ENCODE measurements at places on chromosomes 2 and 18.

DNA sequence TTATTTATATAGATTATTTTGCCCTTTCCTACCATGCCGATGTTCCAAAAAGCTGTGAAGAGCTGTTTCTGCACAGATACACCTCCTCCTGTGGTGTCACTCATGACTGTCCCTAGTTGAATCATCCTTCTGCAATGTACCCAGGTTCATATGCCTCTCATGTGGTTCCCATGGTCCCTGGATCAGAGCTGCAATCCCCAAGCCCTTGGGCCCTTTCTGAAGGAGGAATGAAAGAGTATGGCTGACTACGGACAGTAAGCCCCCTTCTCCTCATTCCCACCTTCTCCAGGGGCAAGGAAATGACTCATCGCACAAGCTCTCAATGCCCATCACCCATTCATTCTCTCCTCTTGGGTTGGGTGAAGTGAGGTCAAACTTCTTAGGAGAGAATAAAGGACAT, 63.9 kb upstream of the ACVR1 start:
- peak; percentile 56 for DNase-seq

GRCh38 chr2:61769093-61769675, 84.7 kb downstream of the FAM161A start:
- no peak for DNase-seq

DNA sequence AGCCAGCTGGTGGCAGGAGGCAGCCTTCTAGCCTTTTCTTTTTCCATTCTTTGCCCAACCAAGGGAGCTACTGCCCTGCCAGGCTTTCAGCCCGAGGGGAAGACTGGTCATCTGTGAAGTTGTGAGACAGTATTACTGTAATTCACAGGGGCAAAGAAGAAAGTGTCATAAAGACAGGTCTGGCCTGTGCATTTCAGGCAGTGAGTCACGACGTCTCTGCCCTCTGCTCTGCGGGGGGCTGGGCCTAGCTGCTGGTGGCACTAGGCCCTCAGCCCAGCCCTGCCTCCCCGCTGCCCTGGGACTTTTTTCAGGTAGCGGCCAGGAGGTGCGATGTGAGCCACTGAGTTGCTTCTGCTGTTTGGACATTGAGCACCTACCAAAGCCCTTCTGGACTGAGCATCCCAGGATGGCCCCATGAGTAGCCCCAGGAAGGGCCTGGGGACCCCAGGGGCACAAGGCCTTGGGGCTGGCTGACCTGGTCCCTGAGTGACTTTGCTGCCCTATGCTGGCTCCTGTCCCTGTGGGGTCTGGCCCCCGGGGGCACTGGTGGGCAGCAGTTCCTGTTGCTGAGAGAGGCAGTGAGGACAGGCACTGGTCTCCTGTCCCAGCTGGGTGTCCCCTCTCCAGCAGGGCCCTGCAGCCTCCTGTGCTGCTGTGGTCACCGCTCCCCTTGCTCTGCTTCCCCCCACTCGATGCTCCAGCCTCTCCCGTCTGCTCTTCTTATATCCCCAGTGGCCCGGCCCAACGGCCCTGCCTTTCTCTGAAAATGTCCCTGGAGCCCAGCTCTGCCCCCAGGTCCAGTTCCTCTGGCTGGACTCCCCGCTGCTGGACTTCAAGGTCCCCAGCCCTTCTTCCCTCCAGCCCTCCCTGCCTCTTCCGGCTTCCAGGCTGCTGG, 7.0 kb downstream of the INHBB start:
- DNase-seq: peak; percentile 87

- no peak for DNase-seq
These were observed 18.3 kb downstream of the ROCK2 start for GRCh38 chr2:11325961-11326676.

DNA sequence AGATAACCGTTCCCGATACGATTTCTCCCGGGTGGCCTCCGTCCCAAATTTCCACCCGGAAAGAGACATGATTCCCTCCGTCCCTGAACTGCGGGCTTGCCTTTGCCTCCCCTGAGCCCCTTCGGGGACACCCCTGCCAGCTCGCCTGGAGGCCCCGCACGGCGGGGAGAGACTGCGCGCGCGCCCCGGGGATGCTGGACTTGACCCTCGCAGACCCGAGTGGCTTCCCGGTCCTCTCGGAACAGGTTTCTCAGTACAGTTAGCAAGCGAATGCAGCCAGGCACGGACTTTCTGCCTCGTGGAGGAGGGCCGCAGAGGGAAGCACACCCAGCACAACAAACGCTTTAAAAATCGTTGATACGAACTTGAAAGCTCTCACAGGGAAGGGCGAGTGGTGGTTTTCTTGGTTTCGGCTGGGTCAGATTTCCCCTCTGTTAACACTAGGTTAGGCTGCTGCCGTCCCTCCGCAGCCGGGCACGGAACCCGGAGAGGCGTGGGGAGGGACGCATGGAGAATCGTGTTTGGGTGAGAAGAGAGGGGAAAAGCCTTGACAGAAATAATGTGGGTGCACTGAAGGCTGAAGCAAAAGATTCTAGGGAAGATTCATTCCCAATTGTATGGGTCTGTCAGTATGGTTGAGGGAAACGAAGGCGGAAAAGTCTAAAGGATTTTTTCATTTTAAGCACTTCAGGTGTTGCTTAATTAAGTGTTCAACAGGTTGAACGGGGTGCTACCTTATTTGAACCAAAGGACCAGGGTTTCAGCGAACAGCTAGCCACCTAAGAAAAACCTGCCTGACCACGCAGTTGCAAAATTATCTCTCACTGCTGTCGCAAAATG, 916 bp downstream of the TNFRSF11A start:
- DNase-seq: peak; percentile 39

- DNase-seq: no peak
These were observed 175.9 kb upstream of the ITGA4 start for GRCh38 chr2:181281206-181281832.

Data from M059J (cell line).